ENCODE measurements at places on chromosomes 1 and 21.

DNA sequence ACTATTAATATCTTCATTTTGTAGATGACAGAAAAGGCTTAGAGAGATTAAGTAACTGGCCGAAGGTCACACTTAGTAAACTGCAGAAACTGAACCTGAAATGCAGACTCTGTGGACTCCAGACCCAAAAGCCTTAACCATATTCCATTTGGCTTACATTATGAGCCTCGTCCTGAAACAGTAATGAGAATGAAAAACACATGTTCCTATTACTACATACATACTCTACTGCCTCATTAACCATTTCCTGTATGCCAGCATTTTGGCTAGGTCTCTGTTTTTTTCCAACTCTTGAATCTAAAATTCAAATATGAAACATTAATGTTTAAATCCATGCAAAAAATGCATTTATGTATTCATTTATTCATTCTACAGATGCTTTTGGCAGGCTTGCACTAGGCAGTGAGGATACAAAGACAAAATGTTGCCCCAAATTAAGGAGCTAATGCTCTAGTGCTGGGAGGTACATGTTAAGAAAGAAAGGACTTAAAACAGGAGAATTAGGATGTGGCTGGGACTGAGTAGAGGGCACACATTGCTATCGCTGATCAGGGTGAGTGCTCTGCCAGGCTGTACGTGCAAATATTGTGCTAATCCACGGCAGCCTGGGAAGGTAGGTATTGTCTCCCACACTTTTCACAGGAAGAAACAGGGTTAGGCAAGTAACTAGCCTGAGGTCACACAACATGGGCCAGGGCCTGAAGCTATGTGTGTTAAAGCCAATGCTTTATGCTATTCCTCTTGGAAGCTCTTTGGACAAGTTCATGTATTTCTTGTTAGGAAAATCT lies 14.0 kb downstream of the DEGS1 start:
- no peak for DNase-seq

GRCh38 chr1:171622152-171622462 lies at the start of gene MYOCOS:
Gene MYOCOS (plus strand): TSS chr1:171622243. CDS start chr1:171623884, 1,641 bp downstream.
- DNase-seq = no peak

DNA sequence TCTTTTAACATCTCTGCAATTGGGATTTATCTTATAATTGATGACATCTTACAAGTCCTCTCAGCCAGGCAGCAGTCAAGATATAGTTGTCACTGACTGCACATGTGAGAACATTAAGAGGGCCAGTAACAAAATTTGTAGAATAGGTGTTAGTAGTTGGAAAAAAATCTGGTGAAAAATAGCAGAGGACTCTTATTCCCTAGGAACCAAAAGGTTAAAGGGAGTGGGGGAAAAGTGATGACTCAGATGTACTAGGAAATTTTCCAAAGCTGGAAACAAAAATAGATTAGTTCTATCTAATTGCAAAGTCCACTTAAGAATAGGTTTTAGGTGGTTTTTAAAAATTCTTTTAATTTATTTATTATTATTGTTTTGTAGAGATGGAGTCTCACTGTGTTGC lies 3.6 kb downstream of the NUP210L start:
- DNase-seq = no peak

- peak; percentile 56 for DNase-seq
Observed at GRCh38 chr21:37710546-37711285, 205.5 kb downstream of the KCNJ6 start.

- DNase-seq = no peak
Observed at GRCh38 chr21:32093646-32094462, 185.0 kb downstream of the MIS18A start.

- no peak for DNase-seq
Observed at GRCh38 chr1:85344256-85344694, 67.8 kb upstream of the BCL10 start.

DNA sequence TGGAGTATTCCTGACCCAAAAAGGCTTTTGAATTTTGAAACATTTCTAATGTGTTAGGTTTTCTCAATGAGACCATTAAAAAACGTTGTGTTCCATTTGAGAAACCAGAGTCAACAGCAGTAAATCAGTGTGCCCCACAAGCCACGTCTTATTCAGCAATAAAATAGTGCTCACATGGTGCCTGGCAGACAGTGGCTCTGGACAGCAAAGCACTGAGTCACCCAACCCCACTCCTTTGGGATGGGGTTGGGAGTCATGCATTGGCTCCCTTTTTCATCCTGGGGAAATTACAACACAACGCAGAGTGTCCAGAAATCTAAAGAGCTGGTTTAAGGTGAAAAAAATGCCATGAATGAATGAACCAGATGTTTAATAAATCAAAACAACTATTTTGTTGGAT lies 46.5 kb downstream of the KCNJ15 start:
- no peak for DNase-seq

DNA sequence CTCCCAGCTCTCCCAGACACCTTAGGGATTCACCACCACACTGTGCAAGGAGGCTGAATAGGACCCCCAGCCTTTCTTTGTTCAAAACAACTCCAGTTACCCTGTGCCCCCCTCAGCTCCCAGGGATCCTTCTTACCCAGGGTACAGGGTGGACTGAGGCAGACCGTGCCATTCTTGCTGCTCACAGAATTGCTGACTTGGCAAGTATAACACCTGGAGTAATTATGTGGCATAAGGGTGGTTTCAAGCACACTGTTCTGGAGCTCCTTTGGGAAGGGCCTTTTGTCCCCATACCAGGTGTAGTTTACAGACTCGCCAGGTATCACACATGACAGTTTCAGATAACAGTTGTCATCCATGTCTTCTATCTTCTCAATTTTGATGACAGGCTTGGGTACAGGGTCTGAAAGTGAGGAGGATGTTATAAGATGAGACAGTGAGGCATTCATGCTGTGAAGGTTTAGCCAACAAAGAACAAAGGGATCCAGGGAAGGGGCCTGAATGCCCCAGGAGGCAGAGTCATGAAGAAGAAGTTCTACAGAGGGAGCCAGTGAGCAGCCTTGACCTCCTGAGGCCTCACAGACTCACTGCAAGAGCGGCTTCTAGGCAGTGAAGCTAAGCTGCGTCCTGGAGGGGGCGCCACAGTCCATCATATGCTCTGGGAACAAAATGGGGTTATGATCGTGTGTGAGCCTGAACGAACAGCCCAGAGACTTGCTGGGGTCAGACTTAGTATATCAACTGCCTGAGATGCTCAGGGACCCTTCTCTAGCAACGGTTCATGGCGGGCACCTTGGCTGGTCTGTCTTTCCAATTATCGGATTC lies 30.3 kb downstream of the CD48 start:
- peak; percentile 21 for DNase-seq

DNA sequence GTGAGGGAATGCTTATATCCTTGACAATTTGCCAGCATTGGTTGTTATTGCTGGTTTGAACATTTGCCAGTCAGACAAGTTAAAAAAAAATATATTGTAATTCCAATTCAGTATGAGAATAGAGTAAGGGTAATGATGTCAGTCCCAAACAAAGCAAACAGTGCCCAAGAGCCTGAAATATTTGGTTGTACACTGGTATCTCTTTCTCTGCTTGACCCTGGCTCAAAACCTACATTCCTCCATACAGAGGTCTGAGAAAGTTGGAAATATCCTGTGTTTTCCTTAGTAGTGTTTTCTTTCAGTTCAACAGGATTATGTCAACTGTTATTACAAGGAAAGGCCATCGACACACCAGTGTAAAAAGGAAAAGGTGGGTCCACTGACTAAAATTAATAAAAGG lies 145.6 kb downstream of the MRPL39 start:
- DNase-seq = no peak

DNA sequence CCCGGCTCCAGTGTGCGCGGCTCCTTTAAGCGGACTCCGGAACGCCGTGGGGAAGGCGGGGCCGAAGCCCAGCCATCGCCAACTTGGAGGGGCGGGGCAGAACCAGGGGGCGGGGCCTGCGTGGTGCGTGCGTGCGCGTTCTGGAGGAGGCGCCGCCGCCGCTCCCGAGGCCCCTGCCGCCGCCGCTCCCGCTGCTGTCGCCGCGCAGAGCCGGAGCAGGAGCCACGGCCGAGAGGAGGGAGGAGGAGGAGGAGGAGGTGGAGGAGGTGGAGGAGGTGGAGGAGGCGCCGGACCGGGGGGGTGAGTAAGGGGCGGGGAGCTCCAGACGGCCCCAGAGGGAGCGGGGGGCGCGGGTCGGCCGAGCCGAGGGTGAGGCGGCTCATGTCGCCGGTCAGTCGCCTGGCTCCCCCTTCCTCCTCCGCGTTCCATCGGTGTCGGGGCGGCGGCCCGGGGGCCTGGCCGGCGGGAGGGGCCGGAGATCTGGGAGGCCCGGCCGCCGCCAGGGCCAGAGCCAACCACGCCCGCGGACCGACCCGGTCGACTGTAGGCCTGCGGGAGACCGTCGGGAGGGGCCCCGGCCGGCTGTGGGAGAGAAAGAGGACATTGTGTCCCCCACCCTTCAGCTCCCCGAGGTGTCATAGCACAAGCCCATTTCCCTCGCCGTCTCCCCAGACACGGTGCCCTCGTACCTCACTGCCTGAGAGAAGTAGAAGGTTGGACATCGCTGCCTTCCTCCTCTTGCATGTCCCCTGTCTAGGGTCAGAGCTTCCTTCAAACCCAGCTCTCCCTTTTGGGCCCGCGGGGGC lies at the start of gene RAP1A:
TSS of gene RAP1A (plus strand) at position 155 of the 806 bp plus-strand sequence. CDS start 71,572 bp downstream, outside the sequence.
- DNase-seq = peak; percentile 92

DNA sequence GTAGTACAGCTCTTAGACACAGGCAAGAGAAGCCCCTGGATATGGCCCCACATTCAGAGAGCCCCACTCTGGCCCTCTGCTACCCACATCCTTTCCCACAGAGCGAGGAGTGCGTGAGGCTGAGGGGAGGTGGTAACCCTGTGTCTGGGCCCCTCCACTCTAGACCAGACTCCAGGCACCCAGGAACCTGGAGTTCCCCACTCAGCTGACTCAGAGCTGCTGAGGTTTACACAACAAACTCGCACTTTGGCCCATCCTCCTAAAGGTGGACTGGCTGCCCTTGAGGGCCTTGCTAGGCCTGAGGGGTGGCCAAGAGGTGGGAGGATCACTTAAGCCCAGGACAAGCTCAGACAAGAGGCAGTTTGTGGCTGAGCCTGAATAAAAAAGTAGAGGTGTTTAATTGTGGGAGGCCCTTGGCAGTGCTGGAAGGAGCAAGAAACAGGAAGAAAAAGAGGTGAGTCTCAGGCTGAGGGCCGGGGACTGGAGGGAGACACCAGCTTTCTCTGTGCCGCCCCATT lies 10.7 kb downstream of the MR1 start:
- DNase-seq = no peak

DNA sequence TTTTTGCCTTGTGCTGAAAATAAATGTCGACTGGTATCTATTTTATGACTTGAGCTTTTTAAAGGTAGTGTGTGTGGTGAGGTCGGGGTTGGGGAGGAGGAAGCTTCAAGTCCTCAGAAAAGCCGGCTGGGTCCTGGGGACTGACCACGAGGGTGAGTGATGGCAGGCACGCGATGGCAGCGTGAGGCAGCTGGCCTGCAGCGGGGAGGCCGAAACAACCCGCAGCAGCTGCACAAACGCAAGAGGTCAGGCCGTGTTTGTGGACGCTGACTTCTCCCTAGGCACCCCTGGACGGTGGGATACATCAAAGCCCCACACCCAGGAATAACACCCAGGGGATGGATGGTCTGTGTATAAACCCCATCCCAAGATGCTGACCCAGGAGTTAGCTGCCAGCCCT lies 51.4 kb downstream of the ZBTB18 start:
- DNase-seq = no peak

DNA sequence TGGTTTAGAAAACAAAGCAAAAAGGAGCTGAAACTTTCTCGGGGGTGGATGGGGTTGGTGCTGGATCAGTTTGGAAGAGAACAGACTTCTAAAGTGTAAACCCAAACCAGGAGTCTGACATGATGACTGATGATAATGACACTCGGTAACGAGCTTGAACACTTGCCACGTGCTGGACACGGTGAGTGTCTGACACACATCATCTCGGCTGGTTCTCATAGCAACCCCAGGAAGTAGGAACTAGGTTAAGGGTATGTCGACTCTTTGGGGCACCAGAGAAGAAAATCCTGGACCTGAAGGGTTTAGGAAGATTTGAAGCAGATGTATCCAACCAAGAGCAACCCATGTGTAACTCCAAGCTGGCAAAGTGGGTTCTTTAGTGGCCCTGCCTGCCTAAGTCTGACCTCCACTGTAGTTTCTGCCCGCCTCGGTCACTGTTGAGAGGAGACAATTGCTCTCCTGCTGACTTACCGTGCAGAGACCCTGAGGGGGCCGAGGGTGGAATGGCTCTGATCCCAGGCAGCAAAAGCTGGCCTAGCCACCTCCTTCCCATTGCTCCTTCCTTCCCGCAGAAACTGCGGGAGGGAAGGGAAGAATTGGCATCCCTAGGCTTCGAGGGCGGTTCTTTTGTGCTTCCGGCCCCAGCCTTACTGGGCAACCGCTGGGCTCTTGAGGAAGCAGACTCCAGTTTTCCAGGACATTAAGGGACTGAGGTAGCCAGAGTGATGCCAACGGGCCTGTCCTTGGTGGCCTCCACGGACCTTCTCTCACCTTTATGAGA lies 156.0 kb downstream of the TOMM20 start:
- no peak for DNase-seq

- DNase-seq = no peak
Observed at GRCh38 chr1:6898974-6899539, 113.8 kb downstream of the CAMTA1 start.

- DNase-seq = no peak
Observed at GRCh38 chr1:98323906-98324358, 337.6 kb upstream of the SNX7 start.

GRCh38 chr1:35324486-35324885 lies 56.0 kb downstream of the ZMYM4 start:
- no peak for DNase-seq
